ENCODE measurements at places on chromosomes 7 and 10. TPM values are rescaled to one million over a fixed set of nuclear protein-coding genes. Genes with fewer than 3 reads are reported as not detected.

The COBL gene
- polyA plus RNA-seq: 6.3 TPM

The HGF gene
- polyA plus RNA-seq: 15.0 TPM

- no peak for DNase-seq
These were observed 166.1 kb upstream of the NRG3 start for GRCh38 chr10:81708929-81709328.

- no peak for DNase-seq
These were observed 997.2 kb upstream of the GHITM start for GRCh38 chr10:83142074-83142563.

The PON3 gene
- 11.9 TPM for polyA plus RNA-seq

The CPEB3 gene
- 3.4 TPM for polyA plus RNA-seq

- no peak for DNase-seq
These were observed 2.2 kb downstream of the IKZF1 start for GRCh38 chr7:50306494-50307367.

GRCh38 chr10:71049994-71050393 lies 161.6 kb upstream of the PCBD1 start:
- DNase-seq: no peak

The SVOPL gene
- polyA plus RNA-seq: 2.7 TPM

Measured in right lung (tissue), 10 donors.